ENCODE measurements at places on chromosomes 12 and 14.

DNA sequence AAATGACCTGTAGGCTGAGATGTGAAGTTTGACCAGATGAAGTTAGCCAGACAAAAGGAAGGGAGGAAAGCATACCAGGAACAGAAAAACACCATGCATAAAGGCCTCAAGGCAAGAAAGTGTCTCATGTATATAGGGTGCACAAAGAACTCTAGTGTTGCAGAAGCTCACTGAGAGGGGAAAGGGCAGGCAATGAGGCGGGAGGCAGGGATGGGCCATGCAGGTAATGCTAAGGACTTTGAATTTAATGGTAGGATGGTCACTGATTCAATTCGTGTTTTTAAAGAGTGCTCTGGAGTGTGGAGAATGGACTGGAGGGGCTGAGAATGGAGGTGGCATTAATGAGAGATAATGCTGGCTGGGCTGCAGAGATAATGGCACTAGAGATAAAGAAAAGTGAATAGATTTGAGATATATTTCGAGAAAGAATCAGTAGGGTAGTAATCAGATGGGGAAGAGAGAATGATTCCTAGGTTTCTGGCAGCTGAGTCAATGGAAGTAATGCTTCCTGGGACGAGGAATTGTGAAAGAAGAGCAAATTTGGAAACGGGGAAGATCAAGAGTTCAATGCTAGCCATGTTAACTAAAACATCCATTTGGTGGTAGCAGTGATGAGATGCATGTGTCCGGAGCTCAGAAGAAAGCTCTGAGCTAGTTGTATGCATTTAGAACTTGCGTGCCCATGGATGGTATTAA is 43.1 kb downstream of the LIMA1 start:
- no peak for ATAC-seq

DNA sequence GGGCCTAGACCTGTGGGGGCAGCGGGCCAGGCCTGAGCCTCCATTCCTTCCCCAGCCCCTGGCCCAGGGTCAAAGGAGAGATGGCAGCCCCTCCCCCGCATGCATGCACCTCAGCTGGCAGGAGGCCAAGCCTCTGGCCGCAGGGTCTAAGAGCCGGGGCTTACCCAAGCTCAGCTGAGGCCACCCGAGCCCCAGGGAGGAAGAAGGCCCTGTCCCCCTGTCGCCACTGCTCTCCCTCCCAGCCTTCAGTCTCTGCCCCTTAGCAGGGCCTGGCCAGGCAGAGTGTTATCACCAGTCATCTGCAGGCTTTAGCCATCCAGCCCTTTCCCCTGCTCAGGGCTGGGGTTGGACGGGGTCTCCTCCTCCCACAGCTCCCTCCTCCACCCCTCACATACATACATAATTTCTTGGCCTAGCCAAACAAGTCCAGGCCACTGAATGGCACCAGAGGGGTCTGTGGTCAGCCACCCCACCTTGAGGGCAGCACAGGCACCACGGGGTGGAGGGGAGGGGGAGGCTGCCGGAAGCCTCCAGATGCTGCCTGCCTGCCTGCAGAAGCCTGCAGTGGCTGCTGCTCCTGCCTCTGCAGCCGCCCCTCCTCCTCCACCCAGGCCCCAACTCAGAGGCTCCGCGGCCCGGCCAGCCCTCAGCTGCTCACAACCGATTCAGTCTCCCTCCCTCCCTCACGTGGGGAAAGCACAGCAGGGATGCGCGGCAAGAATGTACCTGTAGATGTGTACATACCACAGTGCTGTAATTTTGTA is 22.8 kb downstream of the RAB35 start:
- ATAC-seq, result no peak

GRCh38 chr12:125856896-125857295 is 791.7 kb downstream of the AACS start:
- no peak for ATAC-seq

DNA sequence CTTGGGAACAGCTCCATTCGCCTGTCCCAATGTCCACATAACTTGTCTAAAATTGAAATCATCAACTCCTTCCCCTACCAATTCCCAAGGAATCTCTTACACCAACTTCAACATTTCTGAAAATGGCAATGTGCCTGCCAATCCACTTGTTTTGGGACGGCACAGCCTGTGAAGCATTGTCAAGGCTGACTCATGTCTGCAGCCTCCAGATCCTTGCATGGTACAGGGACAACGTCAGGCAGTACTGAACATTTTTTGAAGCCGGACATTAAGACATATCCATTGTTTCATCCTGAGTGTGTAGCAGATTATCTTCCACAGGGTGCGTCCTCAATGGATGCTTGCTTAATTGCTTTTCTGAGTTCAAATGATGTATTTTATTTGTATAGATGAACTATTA is 794.1 kb downstream of the BCL11B start:
- no peak for ATAC-seq

- ATAC-seq, result no peak
Observed at GRCh38 chr14:72416892-72417291, 477.0 kb downstream of the DPF3 start.
